Activated T-helper 17 cell treated with anti-CD3 and anti-CD28 coated beads, Interleukin-2, amount 50 U/mL, for 72 hours (primary cell): ENCODE measurements at places on chromosomes 7 and 10.

DNA sequence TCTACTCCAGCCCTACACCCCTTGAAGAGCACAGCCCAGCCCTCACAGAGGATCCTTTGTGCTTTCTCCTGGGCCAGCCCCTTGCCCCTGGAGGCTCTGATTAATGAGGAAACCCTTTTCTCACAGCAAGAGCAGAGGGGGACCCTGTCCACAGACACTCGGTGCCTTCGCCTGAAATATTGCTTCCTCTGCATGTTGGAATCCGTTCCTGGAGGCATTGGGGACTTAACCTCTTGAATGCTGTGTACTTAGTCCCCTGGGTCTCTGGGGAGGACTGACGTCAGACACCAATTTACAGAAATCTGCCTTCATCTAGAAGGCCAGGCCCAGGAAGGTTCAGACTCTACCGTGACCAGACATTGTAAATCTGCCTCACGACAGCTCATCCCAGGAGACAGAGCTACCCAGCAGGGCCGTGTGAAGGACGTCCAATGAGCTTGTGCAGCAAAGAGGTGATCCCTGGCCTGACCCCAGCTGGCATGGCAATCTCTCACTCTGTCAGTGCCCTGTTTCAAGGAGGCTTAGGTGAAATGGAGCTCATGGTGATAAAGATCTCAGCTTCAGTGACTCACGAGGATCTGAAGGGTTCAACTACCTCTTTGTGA, 8.1 kb upstream of the TMEM72 start:
- no peak for ATAC-seq
- H3K4me1 ChIP-seq, result no peaks in the 10 kb centered on the region
- no peak overlapping the region for H3K4me3 ChIP-seq
- peaks cover 3% of the 10 kb centered on the region for H3K27me3 ChIP-seq

GRCh38 chr10:119422682-119423509, 119.6 kb downstream of the RGS10 start:
- H3K36me3 ChIP-seq, result peaks cover 14% of the 10 kb centered on the region
- no peak overlapping the region for H3K27ac ChIP-seq
- H3K4me3 ChIP-seq, result no peak overlapping the region
- no peaks in the 10 kb centered on the region for H3K4me1 ChIP-seq
- no peak for ATAC-seq

DNA sequence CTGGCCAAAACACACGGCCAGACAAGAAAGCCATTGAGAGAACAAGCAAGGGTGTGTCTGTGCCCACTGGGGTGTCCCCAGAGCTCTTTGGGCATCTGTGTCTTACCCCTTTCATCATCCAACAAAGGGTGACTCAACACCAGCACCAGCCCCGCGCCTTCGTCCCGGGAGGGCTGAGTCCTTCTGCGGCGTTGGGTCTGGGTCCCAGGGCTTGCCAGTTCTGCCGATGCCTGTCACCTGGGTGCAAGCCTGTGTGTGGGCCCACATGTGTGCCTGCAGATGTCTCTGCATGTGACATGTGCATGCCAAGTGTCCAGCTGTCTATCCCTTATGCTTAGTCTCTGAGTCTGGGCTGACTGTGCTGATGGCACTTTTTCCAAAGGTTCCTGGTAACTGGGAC, 24.4 kb upstream of the ELN start:
- H3K4me1 ChIP-seq, result peaks cover 6% of the 10 kb centered on the region
- no peaks in the 10 kb centered on the region for H3K27me3 ChIP-seq
- ATAC-seq, result no peak
- no peak overlapping the region for H3K27ac ChIP-seq
- H3K36me3 ChIP-seq, result no peaks in the 10 kb centered on the region

GRCh38 chr7:28456044-28456443, 43.7 kb downstream of the CREB5 start:
- no peaks in the 10 kb centered on the region for H3K36me3 ChIP-seq
- no peak for ATAC-seq
- no peak overlapping the region for H3K27ac ChIP-seq

- no peaks in the 10 kb centered on the region for H3K27me3 ChIP-seq
- H3K4me3 ChIP-seq, result peak overlapping the region; percentile 91
- H3K4me1 ChIP-seq, result peaks cover 77% of the 10 kb centered on the region
- ATAC-seq, result no peak
- H3K27ac ChIP-seq, result peak overlapping the region; percentile 97
Measured at GRCh38 chr10:124704428-124705380, 39.5 kb downstream of the FAM53B start.

DNA sequence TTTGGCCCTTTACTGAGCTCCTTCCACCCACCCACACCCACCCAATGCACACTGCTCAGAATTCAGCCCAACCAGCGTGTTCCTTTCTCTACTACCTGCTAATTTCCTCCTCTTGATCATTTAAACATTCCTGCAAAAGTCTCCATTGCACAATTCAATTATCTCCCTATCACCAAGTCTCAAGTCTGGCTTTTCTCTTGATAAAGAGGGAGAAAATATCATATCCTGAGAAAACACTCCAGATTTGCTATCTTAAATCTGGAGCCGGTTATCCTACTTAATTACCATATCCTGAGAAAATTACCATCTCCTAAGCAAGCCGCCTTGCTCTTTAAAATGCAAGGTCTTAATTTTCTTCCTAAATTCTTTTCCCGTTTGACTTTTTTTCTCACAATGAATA, 505.5 kb downstream of the XPNPEP1 start:
- no peaks in the 10 kb centered on the region for H3K27me3 ChIP-seq
- H3K4me1 ChIP-seq, result no peaks in the 10 kb centered on the region
- H3K4me3 ChIP-seq, result no peak overlapping the region
- H3K27ac ChIP-seq, result no peak overlapping the region
- no peak for ATAC-seq

DNA sequence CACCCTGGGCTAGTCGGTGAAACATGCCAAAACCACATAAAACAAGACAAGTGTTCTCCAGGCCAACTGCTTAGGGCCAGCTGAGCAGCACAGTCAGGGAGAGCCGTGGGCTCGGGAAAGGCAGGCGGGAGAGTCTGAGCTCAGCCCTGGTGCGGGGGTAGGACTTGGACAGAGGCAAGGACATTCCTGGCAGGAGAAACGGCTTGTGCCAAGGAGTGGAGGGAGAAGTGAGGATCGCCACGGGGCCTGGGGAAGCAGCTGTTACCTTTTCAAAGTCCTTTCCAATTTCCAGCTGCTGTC, 4.2 kb downstream of the ELN start:
- no peak overlapping the region for H3K4me3 ChIP-seq
- H3K27me3 ChIP-seq, result peaks cover 17% of the 10 kb centered on the region
- H3K4me1 ChIP-seq, result peaks cover 5% of the 10 kb centered on the region
- no peak for ATAC-seq

GRCh38 chr10:97547962-97548361, 24.6 kb upstream of the ANKRD2 start:
- H3K27ac ChIP-seq, result no peak overlapping the region
- H3K36me3 ChIP-seq, result no peaks in the 10 kb centered on the region
- no peak for ATAC-seq
- no peak overlapping the region for H3K4me3 ChIP-seq

DNA sequence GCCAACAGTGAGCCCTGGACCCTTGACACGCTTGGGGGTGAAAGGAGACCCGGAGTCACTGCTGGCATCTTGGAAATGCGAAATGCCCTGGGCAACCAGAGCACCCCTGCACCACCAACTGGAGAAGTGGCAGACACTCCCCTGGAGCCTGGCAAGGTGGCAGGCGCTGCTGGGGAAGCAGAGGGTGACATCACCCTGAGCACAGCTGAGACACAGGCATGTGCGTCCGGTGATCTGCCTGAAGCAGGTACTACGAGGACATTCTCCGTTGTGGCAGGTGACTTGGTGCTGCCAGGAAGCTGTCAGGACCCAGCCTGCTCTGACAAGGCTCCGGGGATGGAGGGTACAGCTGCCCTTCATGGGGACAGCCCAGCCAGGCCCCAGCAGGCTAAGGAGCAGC, 98.5 kb downstream of the TACC2 start:
- H3K4me1 ChIP-seq, result no peaks in the 10 kb centered on the region
- H3K4me3 ChIP-seq, result no peak overlapping the region
- H3K36me3 ChIP-seq, result no peaks in the 10 kb centered on the region
- H3K27me3 ChIP-seq, result no peaks in the 10 kb centered on the region
- no peak for ATAC-seq

DNA sequence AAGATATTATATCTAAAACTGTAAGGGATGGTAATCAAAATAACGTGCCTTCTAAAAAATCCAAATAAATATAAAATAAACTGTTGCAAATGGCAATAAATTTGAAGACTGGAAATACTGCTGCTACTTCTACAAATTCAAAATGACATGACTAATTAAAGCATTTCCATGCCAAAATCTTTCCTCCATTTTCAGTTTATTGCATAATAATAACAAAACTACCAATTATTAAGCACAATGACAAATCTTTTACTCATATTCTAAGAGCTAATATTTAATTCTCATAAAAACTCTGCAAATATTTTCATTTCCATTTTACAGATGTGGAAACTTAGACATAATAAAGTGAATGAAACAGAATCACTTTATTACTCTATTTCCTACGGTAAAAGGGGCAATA, 38.8 kb upstream of the NEBL start:
- no peaks in the 10 kb centered on the region for H3K36me3 ChIP-seq
- H3K27ac ChIP-seq, result no peak overlapping the region
- H3K4me3 ChIP-seq, result no peak overlapping the region
- no peaks in the 10 kb centered on the region for H3K4me1 ChIP-seq
- no peak for ATAC-seq

DNA sequence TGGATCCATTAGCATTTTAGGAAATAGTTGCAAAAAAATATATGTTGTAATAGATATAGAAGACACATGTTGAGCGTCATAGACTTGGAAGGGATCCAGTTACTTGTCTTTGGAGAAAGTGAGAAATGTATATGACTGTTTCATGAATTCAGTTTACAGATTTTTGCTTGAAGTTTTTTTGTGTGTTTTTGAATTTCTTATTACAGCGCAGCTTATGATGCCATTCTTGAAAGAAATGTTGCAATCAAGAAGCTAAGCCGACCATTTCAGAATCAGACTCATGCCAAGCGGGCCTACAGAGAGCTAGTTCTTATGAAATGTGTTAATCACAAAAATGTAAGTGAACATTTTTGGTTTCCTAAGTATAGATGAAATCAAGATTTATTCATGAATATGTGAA, 98.2 kb downstream of the MAPK8 start:
- peaks cover 5% of the 10 kb centered on the region for H3K4me1 ChIP-seq
- H3K27me3 ChIP-seq, result no peaks in the 10 kb centered on the region
- no peak for ATAC-seq
- H3K36me3 ChIP-seq, result peaks cover 15% of the 10 kb centered on the region
- H3K4me3 ChIP-seq, result no peak overlapping the region

- peak; percentile 94 for ATAC-seq
- H3K27me3 ChIP-seq, result no peaks in the 10 kb centered on the region
- H3K4me1 ChIP-seq, result peaks cover 55% of the 10 kb centered on the region
- H3K27ac ChIP-seq, result peak overlapping the region; percentile 94
Measured at GRCh38 chr10:16799621-16800020, 17.6 kb downstream of the RSU1 start.

- H3K4me1 ChIP-seq, result no peaks in the 10 kb centered on the region
- H3K4me3 ChIP-seq, result no peak overlapping the region
- H3K27ac ChIP-seq, result no peak overlapping the region
Measured at GRCh38 chr10:103793429-103793828, 61.9 kb downstream of the SH3PXD2A start.

DNA sequence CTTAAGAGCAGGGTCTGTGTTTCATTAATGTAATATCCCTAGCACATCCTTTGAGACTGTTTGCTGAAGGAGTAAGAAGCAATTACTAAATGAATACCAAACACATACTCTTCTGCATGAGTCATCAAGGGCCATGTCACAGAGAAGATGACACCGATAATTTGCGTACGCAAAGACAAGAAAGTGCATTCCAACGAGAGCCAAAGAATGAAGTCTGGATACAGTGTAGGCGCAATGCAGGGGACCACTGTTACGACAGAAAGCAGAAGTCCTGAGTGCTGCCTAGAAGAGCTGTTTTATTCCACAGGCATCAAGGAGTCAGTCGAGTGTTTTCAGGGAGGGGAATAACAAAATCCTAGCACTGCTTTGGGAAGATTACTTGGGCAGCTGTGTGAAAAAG, 62.7 kb downstream of the VPS41 start:
- H3K36me3 ChIP-seq, result peaks cover 6% of the 10 kb centered on the region
- no peaks in the 10 kb centered on the region for H3K27me3 ChIP-seq
- no peak for ATAC-seq
- H3K4me1 ChIP-seq, result no peaks in the 10 kb centered on the region
- H3K27ac ChIP-seq, result no peak overlapping the region
- H3K4me3 ChIP-seq, result no peak overlapping the region

GRCh38 chr10:113007343-113007771, 57.3 kb downstream of the TCF7L2 start:
- peaks cover 17% of the 10 kb centered on the region for H3K4me1 ChIP-seq
- H3K4me3 ChIP-seq, result peak overlapping the region; percentile 69
- peak; percentile 91 for ATAC-seq
- peaks cover 61% of the 10 kb centered on the region for H3K27me3 ChIP-seq
- H3K36me3 ChIP-seq, result no peaks in the 10 kb centered on the region

DNA sequence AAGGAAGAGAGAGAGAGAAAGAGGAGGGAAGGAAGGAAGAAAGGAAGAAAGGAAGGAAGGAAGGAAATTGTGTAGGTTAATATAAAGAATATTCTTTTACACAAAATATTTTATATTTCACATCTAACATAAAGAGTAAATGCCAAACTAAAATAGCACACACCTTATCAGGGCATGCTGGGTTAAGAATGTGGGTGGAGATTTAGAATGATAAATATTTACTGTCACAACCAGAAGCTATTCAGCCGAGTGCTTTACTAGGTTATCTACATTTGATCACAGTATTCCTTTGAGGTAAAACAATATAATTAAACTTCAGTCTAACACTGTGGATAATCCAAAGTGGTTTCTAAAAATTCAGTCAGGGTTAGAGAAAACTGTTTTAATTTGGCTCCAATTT, 103.3 kb downstream of the SEMA3A start:
- no peaks in the 10 kb centered on the region for H3K36me3 ChIP-seq
- peak overlapping the region; percentile 37 for H3K27ac ChIP-seq
- ATAC-seq, result no peak
- H3K4me3 ChIP-seq, result no peak overlapping the region
- H3K27me3 ChIP-seq, result no peaks in the 10 kb centered on the region

GRCh38 chr7:142800699-142801260, 30.0 kb downstream of the PRSS2 start:
- H3K4me1 ChIP-seq, result peaks cover 55% of the 10 kb centered on the region
- H3K4me3 ChIP-seq, result peak overlapping the region; percentile 92

DNA sequence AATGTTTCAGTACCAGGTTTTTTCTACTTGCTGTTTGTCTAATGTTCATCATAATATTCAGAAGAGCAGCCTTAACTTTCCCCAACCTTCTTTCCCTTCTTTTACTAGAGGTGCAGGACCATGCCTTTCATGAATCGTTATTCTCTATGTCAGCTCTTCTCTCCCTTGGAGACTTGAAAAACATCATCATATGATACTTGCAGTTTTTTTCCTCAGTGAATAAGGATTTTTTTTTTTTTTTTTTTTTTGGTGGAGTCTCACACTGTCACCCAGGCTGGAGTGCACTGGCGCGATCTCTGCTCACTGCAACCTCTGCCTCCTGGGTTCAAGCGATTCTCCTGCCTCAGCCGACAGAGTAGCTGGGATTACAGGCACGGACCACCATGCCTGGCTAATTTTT, 30.1 kb downstream of the SMNDC1 start:
- no peaks in the 10 kb centered on the region for H3K27me3 ChIP-seq
- H3K4me3 ChIP-seq, result peak overlapping the region; percentile 8
- peak overlapping the region; percentile 42 for H3K27ac ChIP-seq
- H3K36me3 ChIP-seq, result peaks cover 52% of the 10 kb centered on the region
- no peak for ATAC-seq
- H3K4me1 ChIP-seq, result peaks cover 40% of the 10 kb centered on the region

GRCh38 chr7:142313528-142313927, 55.7 kb upstream of the PRSS58 start:
- ATAC-seq, result peak; percentile 28
- H3K4me3 ChIP-seq, result peak overlapping the region; percentile 52
- H3K27me3 ChIP-seq, result peaks cover 34% of the 10 kb centered on the region
- H3K27ac ChIP-seq, result no peak overlapping the region
- H3K4me1 ChIP-seq, result peaks cover 4% of the 10 kb centered on the region

- H3K27me3 ChIP-seq, result no peaks in the 10 kb centered on the region
- H3K4me3 ChIP-seq, result peak overlapping the region; percentile 99
- no peak for ATAC-seq
- H3K36me3 ChIP-seq, result peaks cover 100% of the 10 kb centered on the region
Measured at GRCh38 chr7:105011831-105012502, 2.0 kb upstream of the KMT2E start.
